ENCODE measurements at places on chromosomes 13 and 19. TPM values are rescaled to one million over a fixed set of nuclear protein-coding genes. Genes with fewer than 3 reads are reported as not detected.
A peak's percentile ranks its signal among the peaks of the same experiment; 100 is the strongest.

MARK4 gene
- total RNA-seq, result 21.6 TPM

CLDN10 gene
- not detected for total RNA-seq

- no peak for DNase-seq
These were observed 196.7 kb downstream of the FOXO1 start for GRCh38 chr13:40469581-40470310.

- DNase-seq, result no peak
These were observed 22.0 kb downstream of the COL4A1 start for GRCh38 chr13:110284779-110285484.

- DNase-seq, result no peak
These were observed 194.9 kb downstream of the LACC1 start for GRCh38 chr13:44074611-44075010.

GRCh38 chr19:46404753-46405468, 8.5 kb downstream of the CCDC8 start:
- DNase-seq, result peak; percentile 30

GRCh38 chr19:43430142-43430710, 15.5 kb downstream of the TEX101 start:
- no peak for DNase-seq

DNA sequence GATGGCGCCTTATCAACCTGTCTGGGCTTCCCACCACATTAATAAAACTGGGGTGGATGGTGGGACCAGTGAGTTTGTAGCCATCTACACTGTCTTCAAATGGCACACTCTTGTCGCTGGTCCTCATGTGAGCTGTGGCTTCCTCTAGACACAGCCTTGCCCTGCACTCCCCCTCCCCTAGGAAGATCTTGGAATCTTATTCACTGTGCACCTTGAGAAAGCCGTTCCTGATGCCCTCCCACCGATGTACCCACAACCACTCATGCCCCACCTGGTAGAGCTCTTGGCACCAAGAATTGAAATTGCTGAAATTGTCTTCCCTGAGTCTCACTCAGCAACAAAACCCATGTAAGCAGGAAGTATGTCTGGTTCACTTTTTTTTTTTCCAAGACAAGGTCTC, 146.0 kb downstream of the PTPRS start:
- DNase-seq, result no peak

- no peak for DNase-seq
These were observed 19.5 kb upstream of the NDUFS7 start for GRCh38 chr19:1364070-1364704.

- DNase-seq, result no peak
These were observed 95.0 kb downstream of the FOXO1 start for GRCh38 chr13:40571338-40571963.

All from activated CD4-positive, alpha-beta memory T cell treated with anti-CD3 and anti-CD28 coated beads for 36 hours (primary cell).